A549 treated with CORT108297 at 1 μM for 4 hours (cell line): ENCODE measurements at places on chromosomes 1 and 21. TPM values are rescaled to one million over a fixed set of nuclear protein-coding genes. Genes with fewer than 3 reads are reported as not detected.

Gene FCRLB
- total RNA-seq = 1.3 to 2.1 TPM (median 1.7 TPM) in 5 replicates

Gene GRIK1
- not detected in 5 replicates for total RNA-seq

Gene PRKACB
- 6.7 to 9.7 TPM (median 8.2 TPM) in 5 replicates for total RNA-seq

Gene ALG14
- total RNA-seq = 4.0 to 8.4 TPM (median 7.3 TPM) in 5 replicates

Gene BMP8A
- total RNA-seq = 0.07 to 0.16 TPM (median 0.12 TPM) in 4 of 5 replicates, not detected in the other

Gene ROR1
- total RNA-seq = 8.9 to 11.1 TPM (median 10.1 TPM) in 5 replicates

Gene AMY2A
- not detected in 5 replicates for total RNA-seq

Gene PPM1J
- 0.82 to 1.5 TPM (median 1.2 TPM) in 5 replicates for total RNA-seq

Gene TACSTD2
- not detected in 5 replicates for total RNA-seq

Gene LYSMD1
- 5.3 to 7.5 TPM (median 6.6 TPM) in 5 replicates for total RNA-seq

Gene OR2G6
- not detected in 5 replicates for total RNA-seq

Gene SPRR4
- not detected in 5 replicates for total RNA-seq

Gene FCAMR
- not detected in 5 replicates for total RNA-seq

Gene ASB17
- not detected in 5 replicates for total RNA-seq

Gene NBPF4
- total RNA-seq = 0.07 to 0.18 TPM (median 0.11 TPM) in 5 replicates

Gene LEFTY2
- 0.04 to 0.26 TPM (median 0.13 TPM) in 3 of 5 replicates, not detected in the others for total RNA-seq

Gene GRHL3
- total RNA-seq = 0.48 to 0.79 TPM (median 0.54 TPM) in 5 replicates

Gene RHBG
- total RNA-seq = not detected in 5 replicates

Gene CXADR
- total RNA-seq = 7.4 to 9.7 TPM (median 8.6 TPM) in 5 replicates

Gene ZBTB8B
- total RNA-seq = under 0.01 TPM in 1 of 5 replicates, not detected in the others
